ENCODE measurements at places on chromosomes 3 and 15. TPM values are rescaled to one million over a fixed set of nuclear protein-coding genes. Genes with fewer than 3 reads are reported as not detected.

The MNS1 gene
- 1.2 TPM for total RNA-seq

The ZNF502 gene
- 1.5 TPM for total RNA-seq

The TNNC1 gene
- total RNA-seq = 2.1 TPM

The ETV5 gene
- total RNA-seq = 2.2 TPM

The SUCNR1 gene
- total RNA-seq = not detected

The THRB gene
- total RNA-seq = not detected

The LMAN1L gene
- total RNA-seq = not detected

The ZNF80 gene
- total RNA-seq = 1.6 TPM

The LRRC31 gene
- total RNA-seq = not detected

The DCLK3 gene
- total RNA-seq = not detected

The STRIT1 gene
- total RNA-seq = not detected

The DLEC1 gene
- total RNA-seq = 0.99 TPM

The OR5K2 gene
- not detected for total RNA-seq

The FMN1 gene
- 0.04 TPM for total RNA-seq
